ENCODE measurements at places on chromosomes 2 and 18.

DNA sequence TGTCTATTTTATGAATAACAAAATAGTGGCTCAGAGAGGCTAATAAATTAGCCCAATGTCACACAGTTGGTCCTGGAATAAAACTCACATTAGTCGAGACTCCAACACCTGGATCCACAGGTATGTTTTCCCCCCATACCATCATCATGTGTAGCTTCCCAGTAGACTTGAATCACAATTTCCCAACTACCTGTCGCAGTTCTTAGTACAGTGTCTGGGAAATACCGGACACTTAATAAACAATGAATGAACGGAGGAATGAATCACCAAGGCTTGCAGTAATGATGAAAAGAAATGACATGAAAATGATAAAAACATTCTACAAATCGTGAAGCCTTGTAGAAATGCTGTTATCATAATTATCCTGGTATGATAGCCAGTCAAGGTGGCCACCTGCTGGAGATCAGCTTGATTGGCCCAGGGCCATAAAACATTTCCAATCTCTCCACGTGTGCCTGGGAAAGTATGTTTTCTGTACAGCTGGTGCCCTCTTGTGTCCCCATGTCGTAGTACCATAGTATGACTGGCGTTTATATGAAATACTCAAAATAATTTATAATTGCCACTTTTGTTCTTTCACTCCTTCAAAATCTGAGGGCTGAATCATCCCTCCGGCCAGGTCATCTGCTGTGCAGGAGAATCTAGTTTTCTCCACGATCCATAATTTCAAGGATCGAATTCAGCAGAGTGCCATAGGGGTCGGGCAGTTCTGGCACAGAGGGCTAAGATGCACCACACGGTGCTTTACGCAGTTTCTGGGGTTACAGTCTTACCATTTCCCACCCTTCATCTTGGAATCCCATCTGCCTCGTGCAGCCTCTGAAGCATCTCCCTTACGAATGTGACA, 95.4 kb downstream of the LAMA1 start:
- no peak for DNase-seq

DNA sequence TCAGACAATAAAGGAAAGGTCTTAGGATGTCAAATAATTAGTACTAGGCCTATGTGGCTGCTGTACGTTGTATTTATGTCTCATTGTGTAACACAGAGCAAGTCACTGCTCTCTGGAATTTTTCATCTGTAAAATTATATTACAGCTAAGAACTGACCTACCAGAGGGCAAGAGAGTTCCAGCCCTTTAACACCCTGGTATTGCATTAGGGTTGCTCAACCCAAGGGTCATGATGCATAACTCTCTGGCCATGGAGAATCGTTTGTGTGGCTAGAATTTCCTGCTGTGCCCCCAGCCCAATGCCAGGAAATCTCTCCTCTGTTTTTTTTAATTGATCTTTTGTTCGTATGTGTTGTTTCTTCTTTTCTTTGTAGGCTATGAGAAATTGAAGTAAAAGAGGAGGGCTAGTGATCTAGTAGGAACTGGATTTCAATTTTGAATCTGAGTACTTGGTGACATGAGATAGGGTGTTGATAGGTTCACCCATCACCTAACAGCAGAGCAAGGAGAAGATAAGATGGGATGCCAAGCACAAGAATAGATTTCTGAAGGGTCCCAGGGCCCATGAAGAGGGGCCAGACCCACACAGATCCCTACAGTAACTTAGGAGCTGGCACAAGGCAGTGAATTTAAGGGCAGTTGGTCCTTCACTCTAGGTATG, 571.2 kb upstream of the TNP1 start:
- DNase-seq: no peak

- no peak for DNase-seq
Observed at GRCh38 chr2:150917961-150918713, 343.5 kb downstream of the RBM43 start.

- no peak for DNase-seq
Observed at GRCh38 chr2:111686994-111687393, 197.0 kb downstream of the ANAPC1 start.

- DNase-seq: peak; percentile 90
Observed at GRCh38 chr2:240250985-240251847, 110.8 kb upstream of the OTOS start.

DNA sequence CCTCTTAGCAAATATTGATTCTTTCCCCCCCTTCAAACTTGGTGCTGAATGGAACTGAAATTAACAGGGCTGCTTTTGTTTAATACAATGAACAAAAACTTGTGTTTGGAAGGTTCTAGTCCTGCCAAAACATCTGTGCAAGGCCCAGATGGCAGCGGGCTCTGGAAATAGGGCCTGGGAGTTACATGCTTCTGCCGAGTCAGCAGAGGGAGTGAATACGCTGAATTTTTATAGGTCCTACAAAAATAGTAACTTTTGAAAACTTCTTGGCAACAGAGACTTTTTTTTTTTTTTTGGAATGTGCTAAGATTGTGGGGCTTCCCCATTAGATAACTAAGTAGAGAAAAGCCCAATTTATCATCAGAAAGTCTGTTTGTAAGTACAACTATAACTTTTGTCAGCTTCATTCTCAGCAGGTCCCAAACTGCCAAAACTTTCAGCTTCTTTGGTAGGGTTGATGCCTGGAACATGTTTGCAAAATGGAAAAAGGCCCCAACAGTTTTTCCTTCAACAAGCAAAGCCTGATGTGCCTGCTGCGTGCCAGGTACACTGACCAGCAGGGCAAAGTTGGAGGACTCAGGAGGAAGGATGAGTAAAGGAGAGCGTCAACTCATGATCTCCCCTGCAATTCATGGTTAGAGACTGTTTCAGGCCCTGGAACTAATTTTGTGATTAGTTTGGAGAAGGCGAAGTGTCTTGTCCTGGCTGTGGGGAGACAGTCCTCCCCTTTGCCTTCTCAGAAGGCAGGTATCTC, 45.1 kb upstream of the HDAC4 start:
- DNase-seq: no peak

Data from uterus (tissue), 4 donors.